ENCODE measurements at places on chromosomes 6 and 20. TPM values are rescaled to one million over a fixed set of nuclear protein-coding genes. Genes with fewer than 3 reads are reported as not detected.

- H3K27ac ChIP-seq: no peak overlapping the region
- no peak for DNase-seq
- no peak overlapping the region for H3K4me3 ChIP-seq
These were observed 6.9 kb downstream of the ABCC10 start for GRCh38 chr6:43434001-43434840.

GRCh38 chr6:15401769-15402250, 155.9 kb downstream of the JARID2 start:
- peak overlapping the region; percentile 55 for H3K27ac ChIP-seq
- peaks cover 72% of the 10 kb centered on the region for H3K4me1 ChIP-seq
- peaks cover 14% of the 10 kb centered on the region for H3K36me3 ChIP-seq
- no peaks in the 10 kb centered on the region for H3K27me3 ChIP-seq
- DNase-seq: no peak
- peak overlapping the region; percentile 54 for H3K4me3 ChIP-seq

GRCh38 chr6:5478380-5478779, 217.1 kb downstream of the FARS2 start:
- no peak for DNase-seq
- no peaks in the 10 kb centered on the region for H3K4me1 ChIP-seq
- H3K4me3 ChIP-seq: no peak overlapping the region
- no peaks in the 10 kb centered on the region for H3K27me3 ChIP-seq
- no peak overlapping the region for H3K27ac ChIP-seq

DNA sequence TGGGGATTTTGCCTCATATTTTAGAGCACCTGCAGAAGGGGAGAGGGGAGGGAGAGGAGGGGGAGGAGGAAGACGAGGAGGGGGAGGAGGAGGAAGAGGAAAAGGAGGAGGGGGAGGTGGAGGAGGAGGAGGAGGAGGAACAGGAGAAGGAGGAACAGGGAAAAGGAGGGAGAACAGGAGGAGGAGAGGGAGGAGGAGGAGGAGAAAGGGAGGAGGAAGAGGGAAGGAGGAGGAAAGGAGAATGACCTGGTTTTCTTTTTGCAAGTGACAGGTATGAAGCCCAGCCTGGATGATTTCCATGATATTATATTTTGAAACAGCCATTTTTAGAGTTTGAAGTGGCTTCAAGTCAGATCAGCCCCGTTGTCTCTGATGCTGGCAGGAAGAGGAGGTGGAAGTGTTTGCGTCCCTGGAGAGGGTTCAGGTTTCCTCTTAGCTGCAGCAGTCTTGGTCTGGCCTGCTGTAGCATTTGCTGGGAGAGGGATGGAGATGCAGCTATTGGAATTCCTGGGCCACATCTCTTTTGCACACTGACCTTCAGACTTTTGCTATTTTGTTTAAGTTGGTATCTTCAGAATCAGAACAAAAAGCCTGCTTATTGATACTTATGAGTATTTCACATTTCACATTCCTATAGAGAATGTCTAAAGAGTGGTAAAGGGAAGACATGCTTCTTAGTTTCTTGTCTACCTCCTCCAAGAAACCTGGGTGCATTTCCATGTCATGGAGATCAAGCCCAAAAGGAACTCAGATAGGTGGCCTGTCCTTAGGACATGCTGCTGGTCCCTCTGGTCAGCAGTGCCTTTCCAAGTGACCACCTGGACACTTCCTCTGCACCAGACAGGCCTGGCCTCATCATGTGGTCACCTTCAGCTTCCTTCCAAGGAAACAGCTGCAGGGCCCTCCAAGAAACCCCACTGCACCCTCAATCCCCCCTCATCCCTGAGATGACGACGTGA, 54.3 kb upstream of the IYD start:
- no peak for DNase-seq
- no peak overlapping the region for H3K27ac ChIP-seq
- no peak overlapping the region for H3K4me3 ChIP-seq
- peaks cover 4% of the 10 kb centered on the region for H3K27me3 ChIP-seq

DNA sequence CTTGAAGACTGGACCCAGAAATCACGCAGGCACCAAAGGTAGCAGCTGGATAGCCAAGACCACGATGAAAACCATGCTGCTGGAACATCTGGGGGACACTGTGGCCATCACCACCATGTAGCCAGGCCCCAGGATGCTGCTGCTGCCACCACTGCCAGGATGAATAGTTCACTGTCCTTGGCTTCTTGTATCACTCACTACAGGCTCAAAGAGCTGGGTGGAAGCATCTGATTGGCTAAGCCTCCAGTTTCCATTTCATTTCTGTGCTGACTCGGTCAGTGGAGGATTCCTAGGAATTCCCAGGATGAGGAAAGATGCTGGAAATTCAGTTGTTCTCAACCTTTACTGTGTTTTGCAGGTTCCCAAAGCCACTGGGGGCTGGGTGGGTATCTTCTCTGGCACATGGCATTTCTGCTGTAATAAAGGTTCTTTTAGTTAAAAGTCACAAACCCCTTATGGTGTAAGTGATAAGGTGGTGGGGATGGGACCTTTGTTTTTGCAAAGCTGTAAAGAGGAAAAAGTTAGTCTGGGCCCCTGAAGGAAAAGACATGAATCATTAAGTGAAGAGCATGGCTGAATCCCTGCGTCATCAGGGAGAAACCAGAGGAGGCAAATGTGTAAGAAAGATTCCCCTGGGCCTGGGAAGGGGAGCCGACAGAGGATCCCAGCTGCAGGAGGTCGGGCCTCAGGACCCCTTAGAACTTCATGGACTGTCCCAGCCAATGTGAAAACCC, 75.6 kb upstream of the RNF24 start:
- DNase-seq: no peak
- H3K27me3 ChIP-seq: peaks cover 17% of the 10 kb centered on the region
- no peak overlapping the region for H3K4me3 ChIP-seq
- H3K36me3 ChIP-seq: no peaks in the 10 kb centered on the region
- peak overlapping the region; percentile 2 for H3K27ac ChIP-seq

GRCh38 chr20:7710440-7710839, 229.8 kb downstream of the HAO1 start:
- H3K27ac ChIP-seq: no peak overlapping the region
- no peaks in the 10 kb centered on the region for H3K4me1 ChIP-seq
- no peak overlapping the region for H3K4me3 ChIP-seq
- no peaks in the 10 kb centered on the region for H3K27me3 ChIP-seq
- DNase-seq: no peak

DNA sequence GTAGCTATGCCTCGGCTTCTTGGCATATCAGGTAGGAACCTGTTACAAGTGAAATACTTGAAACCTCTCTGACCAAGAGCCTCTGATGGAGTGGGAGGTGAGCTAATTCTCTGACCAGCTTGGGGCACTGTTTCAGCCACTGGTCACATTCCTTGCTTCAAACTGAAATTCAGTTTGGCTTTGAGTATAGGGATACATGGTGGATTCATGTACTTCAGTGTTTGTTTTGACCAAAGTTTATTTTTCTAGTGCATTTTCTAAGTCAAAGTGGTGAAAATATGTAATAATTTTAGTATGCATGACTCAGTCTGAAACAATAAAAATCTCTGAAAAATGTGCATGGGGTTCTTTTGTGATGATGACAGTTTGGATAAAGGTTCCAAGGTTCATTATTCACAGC, 18.6 kb downstream of the TTPAL start:
- peaks cover 29% of the 10 kb centered on the region for H3K4me1 ChIP-seq
- DNase-seq: no peak
- no peaks in the 10 kb centered on the region for H3K27me3 ChIP-seq
- H3K36me3 ChIP-seq: peaks cover 72% of the 10 kb centered on the region
- no peak overlapping the region for H3K4me3 ChIP-seq

DNA sequence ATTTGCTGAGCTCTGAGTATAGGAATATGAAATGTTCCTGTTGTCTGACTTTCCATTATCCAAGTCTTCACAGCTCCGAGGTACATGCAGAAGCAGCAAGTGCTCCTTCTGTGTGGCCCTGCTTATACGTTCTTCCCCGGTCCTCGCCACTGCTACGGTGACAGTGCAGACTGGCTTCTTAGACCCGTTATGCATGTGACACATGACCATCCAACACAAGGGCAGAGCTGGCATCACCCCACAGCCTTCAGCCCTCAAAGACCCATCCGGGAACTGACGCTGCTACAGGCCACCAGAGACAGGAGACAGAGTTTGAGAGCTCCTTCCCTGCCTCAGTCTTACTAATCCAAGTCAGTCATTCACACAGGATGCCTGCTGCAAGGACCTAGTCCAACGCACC, 70.4 kb downstream of the TRAM2 start:
- H3K27ac ChIP-seq: no peak overlapping the region
- peaks cover 3% of the 10 kb centered on the region for H3K36me3 ChIP-seq
- H3K27me3 ChIP-seq: no peaks in the 10 kb centered on the region
- H3K4me1 ChIP-seq: no peaks in the 10 kb centered on the region
- H3K4me3 ChIP-seq: no peak overlapping the region
- DNase-seq: no peak

DNA sequence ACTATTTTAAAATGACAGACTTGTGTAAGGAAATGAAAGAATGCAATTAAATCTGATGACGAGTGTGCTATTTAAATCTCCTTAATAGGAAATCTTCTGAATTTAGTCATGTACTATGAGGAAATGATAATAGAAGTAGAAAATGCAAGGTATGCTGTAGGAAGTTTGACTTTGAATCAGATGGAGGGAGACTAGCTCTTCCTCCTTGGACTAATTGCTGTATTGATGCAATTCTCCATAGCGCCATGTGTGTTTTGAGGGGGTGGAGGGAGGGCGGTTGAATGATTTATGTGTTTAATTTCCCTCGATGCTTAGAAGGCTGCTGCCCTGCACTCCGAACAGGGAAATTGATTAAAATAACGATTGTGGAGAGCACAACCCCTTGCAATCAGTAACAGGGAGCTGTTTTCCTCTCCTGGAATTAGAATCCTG, 214.4 kb upstream of the PRND start:
- H3K27ac ChIP-seq: no peak overlapping the region
- H3K36me3 ChIP-seq: no peaks in the 10 kb centered on the region
- H3K4me1 ChIP-seq: no peaks in the 10 kb centered on the region
- no peak overlapping the region for H3K4me3 ChIP-seq
- H3K27me3 ChIP-seq: peaks cover 13% of the 10 kb centered on the region

- no peak overlapping the region for H3K27ac ChIP-seq
- H3K27me3 ChIP-seq: no peaks in the 10 kb centered on the region
- H3K4me1 ChIP-seq: peaks cover 18% of the 10 kb centered on the region
These were observed 778 bp downstream of the PKIG start for GRCh38 chr20:44583157-44583556.

GRCh38 chr6:3549314-3549940, 92.6 kb upstream of the SLC22A23 start:
- DNase-seq: no peak
- H3K27me3 ChIP-seq: peaks cover 18% of the 10 kb centered on the region

GRCh38 chr20:60008130-60008808, 50.0 kb downstream of the CDH26 start:
- H3K4me1 ChIP-seq: peaks cover 13% of the 10 kb centered on the region
- H3K36me3 ChIP-seq: no peaks in the 10 kb centered on the region
- H3K27ac ChIP-seq: no peak overlapping the region
- peak; percentile 59 for DNase-seq
- peaks cover 8% of the 10 kb centered on the region for H3K27me3 ChIP-seq

- H3K27me3 ChIP-seq: no peaks in the 10 kb centered on the region
- H3K36me3 ChIP-seq: no peaks in the 10 kb centered on the region
- H3K27ac ChIP-seq: no peak overlapping the region
- no peaks in the 10 kb centered on the region for H3K4me1 ChIP-seq
- no peak overlapping the region for H3K4me3 ChIP-seq
- no peak for DNase-seq
These were observed 64.6 kb upstream of the ADGRF1 start for GRCh38 chr6:47106721-47107197.

DNA sequence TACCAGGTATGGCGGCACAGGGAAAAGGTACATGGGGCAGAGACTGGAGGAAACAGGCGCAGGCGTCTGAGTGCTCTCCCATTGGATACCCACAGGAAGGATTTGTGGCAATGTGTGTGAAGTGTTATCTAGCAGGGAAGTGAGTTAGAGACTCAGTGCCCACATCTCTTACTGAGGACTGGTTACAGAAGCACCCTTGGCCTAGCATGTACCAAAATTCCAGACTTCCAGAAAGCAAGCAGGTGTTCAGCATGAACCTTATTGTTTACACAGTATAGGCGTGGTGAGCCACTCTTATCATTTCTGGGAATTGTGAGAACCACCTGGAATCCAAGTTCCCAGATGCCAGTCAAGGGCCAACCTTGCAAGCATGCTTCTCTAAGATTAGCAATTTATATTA, 14.2 kb downstream of the MANBAL start:
- peaks cover 7% of the 10 kb centered on the region for H3K4me1 ChIP-seq
- no peaks in the 10 kb centered on the region for H3K27me3 ChIP-seq
- H3K27ac ChIP-seq: no peak overlapping the region

- no peaks in the 10 kb centered on the region for H3K27me3 ChIP-seq
- no peaks in the 10 kb centered on the region for H3K4me1 ChIP-seq
- no peak for DNase-seq
- no peaks in the 10 kb centered on the region for H3K36me3 ChIP-seq
- no peak overlapping the region for H3K4me3 ChIP-seq
These were observed 455.1 kb downstream of the ADGRB3 start for GRCh38 chr6:69090132-69090531.

GRCh38 chr6:158707120-158707820, 57.4 kb downstream of the SYTL3 start:
- DNase-seq: no peak
- H3K36me3 ChIP-seq: peaks cover 51% of the 10 kb centered on the region
- H3K4me3 ChIP-seq: no peak overlapping the region
- H3K27me3 ChIP-seq: no peaks in the 10 kb centered on the region

GRCh38 chr20:49823152-49823847, 10.7 kb downstream of the SLC9A8 start:
- H3K36me3 ChIP-seq: peaks cover 69% of the 10 kb centered on the region
- peaks cover 40% of the 10 kb centered on the region for H3K4me1 ChIP-seq
- DNase-seq: peak; percentile 81
- peak overlapping the region; percentile 69 for H3K27ac ChIP-seq

DNA sequence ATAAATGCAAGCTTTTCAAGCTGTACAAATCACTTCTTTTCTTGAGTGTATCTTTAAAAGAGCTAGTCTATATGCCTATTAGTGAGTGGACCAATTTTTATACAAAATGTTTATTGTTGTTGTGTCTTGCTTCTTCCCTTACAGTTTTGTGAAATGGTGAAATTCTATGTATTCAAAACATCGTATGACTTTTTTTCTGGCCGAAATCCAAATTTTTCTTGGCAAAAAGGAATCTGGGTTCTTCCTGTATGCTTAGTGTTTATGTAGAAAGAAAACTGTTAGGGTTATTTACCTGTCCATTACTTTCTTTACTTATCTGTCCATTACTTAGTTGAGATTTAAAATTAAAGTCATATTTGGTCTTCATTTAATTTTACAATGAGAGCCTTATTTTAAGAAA, 153.9 kb downstream of the MMS22L start:
- no peaks in the 10 kb centered on the region for H3K27me3 ChIP-seq
- H3K4me1 ChIP-seq: no peaks in the 10 kb centered on the region
- no peak overlapping the region for H3K27ac ChIP-seq
- no peak overlapping the region for H3K4me3 ChIP-seq
- DNase-seq: no peak
- H3K36me3 ChIP-seq: no peaks in the 10 kb centered on the region

- DNase-seq: peak; percentile 23
- H3K27ac ChIP-seq: no peak overlapping the region
- peaks cover 2% of the 10 kb centered on the region for H3K27me3 ChIP-seq
- no peaks in the 10 kb centered on the region for H3K36me3 ChIP-seq
- H3K4me3 ChIP-seq: no peak overlapping the region
These were observed 193.2 kb downstream of the OGFRL1 start for GRCh38 chr6:71481801-71482200.

HLA-DRB5 gene
- 5.1 TPM for total RNA-seq

RNF39 gene
- not detected for total RNA-seq

PABPC1L gene
- total RNA-seq: 103 TPM

ECT2L gene
- not detected for total RNA-seq

RIPOR2 gene
- total RNA-seq: 26.5 TPM

DUSP15 gene
- total RNA-seq: not detected

HINT3 gene
- 8.9 TPM for total RNA-seq

ZNF391 gene
- 0.92 TPM for total RNA-seq

SNRPB2 gene
- 134 TPM for total RNA-seq

Data from activated CD4-positive, alpha-beta T cell treated with anti-CD3 and anti-CD28 coated beads, Interleukin-2, amount 10 ng/mL, durations not matched to agents 24 days and 14 days (primary cell).